ENCODE measurements at places on chromosomes 12 and 14. TPM values are rescaled to one million over a fixed set of nuclear protein-coding genes. Genes with fewer than 3 reads are reported as not detected.

GRCh38 chr14:104362761-104363605 lies 216.6 kb upstream of the C14orf180 start:
- DNase-seq = peak; percentile 28

DNA sequence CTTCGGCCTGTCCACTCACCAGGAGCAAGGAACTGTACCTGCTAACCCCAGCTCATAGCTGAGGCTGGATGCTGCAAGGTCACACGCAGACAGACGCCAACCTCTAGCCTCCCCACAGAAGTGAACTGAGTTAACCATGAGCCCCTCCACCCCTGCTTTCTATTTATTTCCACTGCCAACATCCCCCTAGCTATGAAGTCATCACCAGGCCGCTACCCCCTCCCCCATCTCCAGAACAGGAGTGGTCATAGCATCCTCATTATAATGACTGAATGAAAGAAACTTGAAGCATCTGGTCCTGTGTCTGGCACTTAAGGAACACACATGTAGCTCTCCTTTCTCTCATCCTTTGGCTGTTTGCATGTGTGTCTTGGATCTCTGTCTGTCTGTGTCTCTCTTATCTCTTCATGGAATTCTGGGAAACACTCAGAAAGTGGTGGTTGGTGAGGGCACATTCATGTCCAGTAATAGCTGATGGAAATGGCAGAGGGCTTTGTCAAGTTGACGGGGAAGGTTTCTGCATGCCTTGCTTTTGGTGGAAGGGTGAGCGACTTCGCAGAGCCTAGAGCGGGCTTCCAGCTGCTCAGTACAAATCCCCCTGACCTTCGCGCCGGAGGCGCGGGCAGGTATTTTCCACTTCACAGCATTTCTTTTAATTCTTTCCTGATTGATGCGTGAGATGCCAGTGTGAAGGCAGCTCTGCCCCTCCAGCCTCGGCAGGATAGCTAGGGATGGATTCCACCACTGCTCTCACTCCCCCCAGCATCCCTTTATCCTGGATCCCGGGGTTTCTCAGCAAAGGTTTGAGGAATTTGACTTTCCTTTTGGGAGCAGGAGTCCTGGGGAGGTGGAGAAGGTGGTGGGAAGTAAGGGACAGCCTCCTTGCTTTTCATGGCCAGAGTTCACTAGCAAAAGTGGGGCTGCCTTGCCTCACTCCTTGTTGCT lies 198.2 kb downstream of the CHST11 start:
- no peak for DNase-seq

GRCh38 chr12:94148739-94149118 lies 352 bp downstream of the PLXNC1 start:
- no peak for DNase-seq

- DNase-seq = no peak
Measured at GRCh38 chr14:99156090-99156425, 115.9 kb downstream of the BCL11B start.

Gene REP15
- 5.1 TPM for total RNA-seq

- DNase-seq = peak; percentile 59
Measured at GRCh38 chr14:68814539-68815297, 21.9 kb upstream of the ZFP36L1 start.

- no peak for DNase-seq
Measured at GRCh38 chr12:81958406-81958805, 199.3 kb upstream of the PPFIA2 start.

Gene USP44
- total RNA-seq = 17.8 TPM

Gene TAPBPL
- total RNA-seq = 32.4 TPM

DNA sequence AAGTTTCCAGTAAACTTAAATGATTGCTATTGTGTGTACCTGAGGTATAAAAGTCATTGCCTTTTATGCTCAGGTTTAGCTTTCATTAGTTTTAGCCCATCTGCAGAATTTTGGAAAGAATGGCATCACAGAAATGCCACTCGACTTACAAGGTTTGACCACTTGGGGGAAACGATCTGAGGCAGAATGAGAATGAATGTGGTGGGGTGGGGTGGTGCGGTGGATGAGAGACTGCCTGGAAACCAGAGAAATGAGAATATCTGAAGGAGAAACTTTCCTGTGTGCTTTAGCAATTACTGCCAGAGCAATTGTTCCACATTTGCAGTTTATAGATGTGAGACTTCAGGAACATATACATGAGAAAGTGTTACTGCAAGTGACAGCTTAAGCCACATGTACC lies 225.4 kb upstream of the PDE3A start:
- DNase-seq = no peak

All from lower lobe of right lung (tissue), 2 donors.